ENCODE measurements at places on chromosomes 1 and 21.

- no peak for DNase-seq
Observed at GRCh38 chr1:11638121-11638520, 16.1 kb downstream of the FBXO2 start.

DNA sequence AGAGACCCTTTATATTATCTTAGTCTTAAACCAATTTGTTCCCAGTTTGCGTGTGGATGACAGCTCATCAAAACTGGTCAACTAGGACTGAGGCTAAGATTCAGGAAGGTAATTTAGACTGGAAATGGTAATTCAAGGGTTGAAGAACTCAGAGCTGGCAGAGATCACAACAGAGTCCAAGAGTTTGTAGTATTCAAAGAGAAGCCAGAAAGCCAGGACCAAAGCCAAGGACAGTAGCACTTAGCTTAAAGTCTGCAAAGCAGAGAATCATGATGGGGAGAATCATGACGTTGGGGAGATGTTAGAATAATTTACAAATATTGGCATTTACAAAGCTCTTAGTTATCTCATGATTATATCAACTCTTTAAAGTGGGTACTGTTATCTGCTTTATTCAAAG is 32.6 kb downstream of the RNF11 start:
- no peak for DNase-seq

DNA sequence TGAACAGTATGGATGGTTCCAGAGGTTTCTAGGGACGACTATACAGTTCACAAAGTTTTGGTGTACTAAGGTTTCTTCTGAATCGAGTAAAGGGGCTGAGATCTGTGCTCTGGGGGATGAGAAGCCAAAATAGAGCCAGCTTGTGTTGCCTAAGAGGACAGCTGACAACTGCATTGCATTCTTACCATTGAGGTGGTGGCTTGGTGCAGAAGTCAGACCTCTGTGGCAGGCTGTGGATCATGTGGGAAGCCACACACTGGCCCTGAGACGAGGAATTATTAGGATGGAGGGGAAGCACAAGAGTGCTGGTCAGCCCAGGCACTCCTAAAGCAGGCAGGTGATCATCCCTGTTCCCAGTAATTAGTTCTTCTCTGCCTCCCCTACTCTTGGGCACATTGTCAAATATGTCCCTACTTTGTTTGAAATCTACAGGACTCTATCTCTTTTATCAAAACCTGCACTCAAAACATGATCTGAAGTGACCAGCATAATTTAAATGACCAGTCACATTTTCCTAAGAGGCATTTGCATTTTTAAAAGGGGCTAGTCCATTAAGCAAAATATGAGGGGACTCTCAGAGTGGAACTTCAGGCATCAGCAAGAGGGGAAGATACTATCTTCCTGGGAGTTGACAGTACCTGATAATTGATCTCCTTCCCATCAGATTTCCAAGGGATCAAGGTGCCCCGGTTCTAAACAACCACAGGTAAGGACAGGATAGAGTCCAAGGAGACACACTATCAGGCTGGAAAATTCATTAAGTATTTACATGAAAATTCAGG is at the start of gene FCRLB:
TSS of gene FCRLB (plus strand) at position 589 of the 782 bp plus-strand sequence. CDS start 1,129 bp downstream, outside the sequence.
- DNase-seq: no peak

- DNase-seq: no peak
Observed at GRCh38 chr1:167517535-167518330, 596 bp downstream of the CD247 start.
